ENCODE measurements at places on chromosomes 12 and 14. TPM values are rescaled to one million over a fixed set of nuclear protein-coding genes. Genes with fewer than 3 reads are reported as not detected.

GRCh38 chr14:104937694-104938365 is 13.2 kb downstream of the PLD4 start:
- no peak for DNase-seq

GRCh38 chr14:46381674-46382073 is 269.9 kb downstream of the RPL10L start:
- no peak for DNase-seq

DNA sequence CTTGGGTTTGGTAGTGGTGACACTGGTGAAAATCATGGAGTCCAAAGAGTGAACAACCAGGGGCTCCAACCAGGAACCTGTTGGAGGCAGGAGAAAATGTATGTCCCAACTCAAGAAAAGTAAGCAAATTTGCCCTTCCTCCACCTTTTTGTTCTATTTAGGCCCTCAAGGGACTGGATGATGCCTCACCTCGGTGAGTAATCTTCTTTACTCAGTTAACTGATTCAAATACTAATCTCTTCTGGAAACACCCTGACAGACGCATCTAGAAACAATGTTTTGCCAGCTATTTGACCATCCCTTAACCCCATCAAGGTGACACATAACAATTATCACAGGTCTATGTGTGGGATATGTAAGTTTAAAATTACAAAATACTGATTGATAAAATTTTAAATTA is 272.4 kb upstream of the FOXG1 start:
- no peak for DNase-seq

DNA sequence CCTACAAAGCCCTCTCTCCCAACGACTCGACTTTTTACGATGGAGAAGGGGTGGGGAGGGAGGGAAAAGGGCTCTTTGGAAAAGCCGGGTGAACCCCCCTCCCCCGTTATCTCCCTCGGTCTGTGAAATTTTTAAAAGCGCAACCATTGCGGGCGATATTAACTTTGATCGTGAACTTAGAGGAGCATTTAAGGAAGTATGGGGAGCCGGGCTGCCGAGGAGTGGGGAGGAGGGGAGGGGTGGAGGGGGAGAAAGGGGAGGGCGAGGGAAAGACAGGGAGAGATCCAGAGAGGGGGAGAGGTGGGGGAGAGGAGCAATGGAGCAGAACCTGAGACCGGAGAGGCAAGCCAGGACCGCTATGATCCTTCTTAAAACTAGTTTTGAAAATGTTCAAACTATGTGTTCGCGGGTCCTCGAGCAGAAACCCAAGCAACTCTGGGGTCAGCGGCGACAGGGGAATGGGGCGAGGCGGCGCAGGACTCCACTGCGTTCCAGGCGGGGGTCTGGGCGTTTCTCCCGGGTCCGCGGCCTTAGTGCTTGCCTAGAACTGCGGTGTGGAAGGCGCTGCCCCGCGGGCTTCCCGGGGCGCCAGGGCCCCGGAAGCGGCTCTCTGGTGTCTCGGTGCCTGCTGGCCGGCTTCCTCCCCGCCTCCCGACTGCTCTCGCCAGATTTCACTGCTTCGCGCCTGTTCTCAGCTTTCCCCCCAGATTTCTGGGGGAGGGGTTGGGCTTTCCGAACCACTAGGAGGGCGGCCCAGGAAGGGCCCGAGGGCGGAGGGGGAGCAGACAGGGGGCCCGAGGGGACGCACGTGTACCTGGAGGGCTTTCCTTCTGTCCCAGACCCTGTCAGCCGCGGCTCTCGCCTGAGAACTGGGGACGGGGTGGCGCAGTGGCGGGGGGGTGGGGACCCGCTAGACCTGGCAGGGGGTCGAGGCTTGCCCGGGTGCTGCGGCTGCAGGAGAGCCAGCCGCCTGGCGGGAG is at the start of gene HOTAIR:
TSS of gene HOTAIR (minus strand) at position 871 of the 980 bp plus-strand sequence.
- no peak for DNase-seq

GRCh38 chr12:33752854-33753253 is 269.4 kb upstream of the ALG10 start:
- no peak for DNase-seq

DNA sequence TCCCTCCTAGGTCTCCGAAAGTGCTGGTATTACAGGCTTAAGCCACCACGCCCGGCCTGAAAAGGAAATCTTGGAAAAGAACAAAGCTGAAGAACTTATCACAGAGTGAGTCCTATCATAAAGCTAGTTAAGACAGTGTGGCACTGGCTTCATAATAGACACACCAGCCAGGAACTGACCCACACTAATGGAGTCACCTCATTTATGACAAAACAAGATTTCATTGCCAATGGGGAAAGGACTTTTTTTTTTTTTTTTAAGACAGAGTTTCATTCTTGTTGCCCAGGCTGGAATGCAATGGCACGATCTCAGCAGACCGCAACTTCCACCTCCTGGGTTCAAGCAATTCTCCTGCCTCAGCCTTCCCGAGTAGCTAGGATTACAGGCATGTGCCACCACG is 15.7 kb downstream of the KDM2B start:
- no peak for DNase-seq

RFX4 gene
- not detected for total RNA-seq

DNA sequence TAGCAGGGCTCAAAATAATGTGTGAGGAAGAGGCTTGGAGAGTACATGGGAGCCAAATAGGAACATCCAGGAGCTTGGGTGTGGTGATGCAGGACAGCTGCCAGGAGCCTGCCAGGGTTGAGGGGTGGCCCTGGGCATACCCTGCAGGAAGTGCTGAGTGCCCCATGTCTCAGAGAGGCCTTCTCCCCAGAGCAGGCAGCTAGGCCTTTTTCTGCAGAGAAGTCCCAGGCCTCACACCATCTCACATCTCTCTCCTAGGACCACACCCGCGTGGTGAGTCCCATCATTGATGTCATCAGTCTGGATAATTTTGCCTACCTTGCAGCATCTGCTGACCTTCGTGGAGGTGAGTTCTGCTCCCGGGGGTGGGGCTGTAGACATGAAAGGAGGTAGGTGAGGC is 66.9 kb downstream of the ERH start:
- DNase-seq: no peak

ANO2 gene
- 16.8 TPM for total RNA-seq

KCNC2 gene
- not detected for total RNA-seq

DNA sequence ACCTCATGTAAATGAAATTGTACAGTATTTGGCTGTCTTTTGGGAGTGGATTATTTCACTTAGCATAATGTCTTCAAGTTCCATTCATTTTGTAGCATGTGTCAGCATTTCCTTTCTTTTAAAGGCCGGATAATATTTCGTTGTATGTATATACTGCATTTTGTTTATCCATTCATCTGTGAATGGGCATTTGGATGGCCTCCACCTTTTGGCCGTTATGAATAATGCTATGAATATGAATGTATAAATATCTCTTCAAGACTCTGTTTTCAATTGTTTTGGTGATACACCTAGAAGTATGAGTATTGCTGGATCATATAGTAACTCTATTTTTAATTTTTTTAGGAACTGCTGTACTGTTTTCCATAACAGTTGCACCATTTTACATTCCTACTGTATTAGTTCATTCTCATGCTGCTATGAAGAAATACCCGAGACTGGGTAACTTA is 164.9 kb downstream of the DYRK2 start:
- DNase-seq: no peak

DNA sequence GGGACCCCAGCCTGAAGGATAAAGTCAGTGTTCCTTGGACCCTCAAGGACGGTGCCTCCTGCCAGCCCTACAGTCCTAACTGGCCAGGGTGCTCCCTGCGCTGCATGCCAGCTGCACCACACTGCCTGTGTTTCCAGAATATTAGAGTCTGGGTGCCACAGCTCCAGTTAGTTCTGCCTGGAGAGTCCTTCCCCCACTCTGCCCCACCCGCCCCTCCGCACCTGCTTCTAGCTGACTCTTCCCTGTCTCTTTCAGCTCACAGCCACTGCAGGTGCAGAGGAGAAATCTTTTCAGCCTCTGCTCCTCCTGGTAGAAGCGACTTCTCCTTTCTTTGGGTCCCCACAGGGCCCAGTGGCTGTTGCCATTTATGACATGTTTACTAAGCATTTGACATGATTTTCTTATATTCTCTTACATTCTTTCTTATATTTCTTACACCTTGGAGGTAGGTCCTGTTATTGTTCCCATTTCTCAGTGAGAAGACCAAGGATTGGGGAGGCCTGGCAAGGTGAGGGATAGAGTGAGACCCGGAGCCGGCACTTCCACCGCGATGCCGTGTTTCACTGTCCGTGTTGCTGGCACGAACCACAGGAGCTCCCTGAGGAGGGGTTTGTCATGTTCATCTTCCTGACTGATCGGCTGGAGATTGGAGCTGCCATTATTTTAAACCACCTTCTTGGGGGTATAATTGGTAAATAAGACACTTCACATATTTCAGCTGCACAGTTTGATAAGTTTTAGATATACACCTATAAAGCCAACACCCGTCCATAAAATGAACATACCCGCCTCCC is 29.4 kb downstream of the SYNE3 start:
- no peak for DNase-seq

- DNase-seq: no peak
Measured at GRCh38 chr12:124273630-124274029, 21.3 kb upstream of the RFLNA start.

KIF26A gene
- total RNA-seq: 4.6 TPM

DNA sequence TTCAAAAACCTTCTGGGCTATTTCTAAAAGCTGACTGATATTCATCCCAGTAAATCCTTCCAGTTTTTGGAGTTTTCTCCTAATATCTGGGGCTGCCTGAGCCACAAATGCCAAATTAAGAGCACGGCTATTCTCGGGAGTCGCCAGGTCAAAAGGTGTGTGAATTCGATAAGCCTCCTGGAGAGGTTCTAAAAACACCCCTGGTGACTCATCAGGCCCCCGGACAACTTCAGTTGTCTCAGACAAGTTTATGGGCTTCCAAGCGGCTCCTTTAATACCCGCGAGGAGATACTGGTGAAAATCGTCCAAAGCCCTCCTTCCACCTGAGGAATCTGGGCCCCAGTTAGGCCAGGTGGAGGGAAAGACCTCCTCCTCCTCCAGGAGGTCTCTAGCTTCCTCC is 677.1 kb downstream of the TMEM121 start:
- DNase-seq: no peak

GRCh38 chr14:91153360-91153759 is 39.5 kb downstream of the DGLUCY start:
- DNase-seq: no peak

- DNase-seq: no peak
Measured at GRCh38 chr12:118206107-118206412, 70.1 kb downstream of the PEBP1 start.

KERA gene
- total RNA-seq: 0.15 TPM

- DNase-seq: no peak
Measured at GRCh38 chr14:86491743-86492142, 961.8 kb downstream of the FLRT2 start.

DNA sequence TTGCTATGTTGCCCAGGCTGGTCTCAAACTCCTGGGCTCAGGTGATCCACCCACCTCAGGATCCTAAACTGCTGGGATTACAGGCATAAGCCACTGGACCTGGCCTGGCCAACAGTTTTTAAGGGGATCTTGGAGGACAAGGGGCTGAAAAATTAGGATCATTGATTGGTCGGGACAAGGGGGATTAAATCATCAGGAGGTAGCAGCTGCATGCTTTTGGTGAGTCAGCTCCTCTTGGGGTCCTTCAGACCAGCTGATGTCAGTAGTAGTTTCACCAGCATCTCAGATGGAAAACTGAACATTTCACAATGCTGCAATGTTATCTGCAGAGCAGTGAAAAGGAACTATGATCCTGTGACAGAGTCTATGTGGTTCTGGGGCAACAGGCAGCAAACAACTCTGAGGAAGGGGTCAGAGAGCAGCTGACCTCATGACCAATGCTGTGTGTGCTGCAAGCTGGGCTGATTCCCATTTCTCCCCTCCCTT is 6.3 kb downstream of the LRRC74A start:
- DNase-seq: no peak

DIABLO gene
- total RNA-seq: 62.3 TPM

DNA sequence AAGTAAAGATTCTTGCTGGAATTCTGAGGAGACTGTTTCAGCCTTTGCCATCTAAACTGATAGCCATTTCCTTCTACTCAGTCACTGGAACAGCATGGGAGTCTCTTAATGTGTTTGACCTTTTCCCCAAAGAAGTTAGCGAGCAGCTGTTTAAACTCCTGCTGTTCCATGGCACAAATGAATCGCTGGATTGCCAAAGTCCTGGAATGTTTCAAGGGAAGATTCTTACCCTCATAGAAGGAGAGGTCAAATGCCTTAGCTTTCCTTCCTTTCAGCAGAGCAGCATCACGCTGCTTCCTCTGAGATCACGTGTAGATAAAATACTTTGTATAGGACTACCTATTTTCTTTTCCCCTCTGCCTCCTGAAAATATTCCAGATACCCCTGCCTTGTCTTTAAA is 10.5 kb upstream of the NR2C1 start:
- DNase-seq: no peak

LRRC9 gene
- total RNA-seq: not detected

ACOT6 gene
- not detected for total RNA-seq

GRCh38 chr14:49310298-49310697 is 275.9 kb downstream of the RPS29 start:
- DNase-seq: no peak

GALNT8 gene
- 2.7 TPM for total RNA-seq

DNA sequence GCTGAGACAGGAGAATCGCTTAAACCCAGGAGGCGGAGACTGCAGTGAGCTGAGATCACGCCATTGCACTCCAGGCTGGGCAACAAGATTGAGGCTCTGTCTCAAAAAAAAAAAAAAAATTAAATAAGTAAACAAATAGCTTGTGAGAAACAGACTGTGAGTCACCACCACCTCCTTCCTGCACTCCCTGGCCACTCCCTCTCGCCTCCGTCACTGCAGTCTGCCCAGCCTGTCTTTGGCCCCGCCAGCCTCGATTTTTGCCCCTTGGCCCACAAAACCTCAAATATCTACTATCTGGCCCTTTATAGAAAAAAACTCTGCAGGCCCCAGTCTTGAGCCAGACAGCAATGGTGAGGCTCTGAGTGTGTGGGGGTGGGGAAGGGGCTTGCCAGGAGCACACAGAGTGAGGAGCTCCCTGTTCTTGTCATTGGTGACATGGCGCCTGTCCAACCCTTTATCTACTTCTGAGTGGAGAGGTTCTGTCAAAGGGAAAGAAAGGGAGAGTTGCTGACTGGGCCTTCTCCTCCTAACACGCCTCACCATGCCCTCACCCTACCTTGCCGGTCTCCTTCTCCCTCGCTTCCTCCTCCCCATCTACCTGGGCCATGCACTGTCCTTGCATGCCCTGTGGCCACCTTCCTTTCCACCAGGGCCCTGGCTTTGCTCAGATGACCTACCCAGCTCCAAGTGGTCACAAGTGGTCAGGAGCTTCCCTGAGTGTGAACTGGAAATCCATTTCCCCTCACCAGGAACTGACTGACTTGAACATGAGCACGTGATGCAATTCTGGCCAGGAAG is 22.1 kb downstream of the LGMN start:
- DNase-seq: peak; percentile 55

- no peak for DNase-seq
Measured at GRCh38 chr12:104360157-104360556, 56.6 kb downstream of the EID3 start.

TPPP2 gene
- total RNA-seq: not detected

- DNase-seq: no peak
Measured at GRCh38 chr14:53174918-53175317, 21.8 kb upstream of the DDHD1 start.

DNA sequence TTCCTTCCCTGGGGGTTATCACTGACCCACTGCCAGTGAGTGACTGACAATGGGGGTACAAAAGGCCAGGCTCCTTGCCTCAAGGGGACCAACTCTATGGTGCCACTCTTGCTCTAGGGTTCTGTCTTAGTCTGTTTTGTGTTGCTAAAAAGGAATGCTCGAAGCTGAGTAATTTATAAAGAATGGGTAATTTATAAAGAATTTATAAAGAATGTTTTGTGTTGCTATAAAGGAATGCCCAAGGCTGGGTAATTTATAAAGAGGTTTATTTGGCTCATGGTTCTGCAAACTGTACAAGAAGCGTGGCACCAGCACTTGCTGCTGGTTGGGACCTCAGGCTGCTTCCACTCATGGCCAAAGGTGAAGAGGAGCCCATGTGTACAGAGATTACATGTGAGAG is 15.8 kb upstream of the RASSF8 start:
- DNase-seq: no peak

Data from breast epithelium (tissue), 4 donors.